ENCODE measurements at places on chromosomes 7 and 10.

GRCh38 chr10:33115738-33116719 lies 158.0 kb upstream of the ITGB1 start:
- no peak for DNase-seq

DNA sequence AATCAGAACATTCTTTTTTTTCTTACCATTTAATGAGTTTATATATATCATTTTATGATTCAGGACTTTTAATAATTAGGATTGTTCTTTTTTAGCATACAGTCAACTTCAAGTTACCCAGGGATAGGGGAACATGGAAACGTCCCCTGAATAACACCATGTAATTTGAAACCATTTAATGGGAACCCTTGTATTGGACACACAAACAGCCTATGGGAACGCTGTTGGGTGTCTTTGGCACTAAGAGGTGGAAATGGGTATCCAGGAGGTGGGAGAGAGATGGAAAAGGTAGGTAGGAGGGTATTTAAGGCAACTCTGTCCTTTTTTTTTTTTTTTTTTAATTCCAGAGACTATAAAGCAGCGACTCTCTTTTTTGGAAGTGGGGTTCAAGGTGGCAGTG lies 2.6 kb downstream of the LUC7L2 start:
- DNase-seq, result no peak

DNA sequence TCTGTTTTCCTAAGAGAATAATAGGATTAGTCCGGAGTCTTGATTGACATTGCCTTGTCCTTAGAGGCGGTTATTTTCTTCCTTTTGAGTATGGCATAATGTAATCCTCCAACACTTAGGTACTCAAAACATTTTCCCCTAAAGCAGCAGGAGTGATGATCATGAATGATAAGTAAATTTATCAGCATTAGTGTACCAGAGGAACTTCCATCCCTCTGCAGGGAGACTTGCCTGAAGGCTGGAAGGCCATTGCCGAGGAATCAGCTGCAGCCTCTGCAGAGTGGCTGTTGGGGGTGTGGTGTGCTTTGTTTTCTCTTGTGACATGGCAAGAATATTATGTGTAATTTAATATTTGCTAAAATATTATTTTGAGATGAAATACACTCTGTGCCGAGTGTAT lies 56.8 kb downstream of the RAB11FIP2 start:
- no peak for DNase-seq

DNA sequence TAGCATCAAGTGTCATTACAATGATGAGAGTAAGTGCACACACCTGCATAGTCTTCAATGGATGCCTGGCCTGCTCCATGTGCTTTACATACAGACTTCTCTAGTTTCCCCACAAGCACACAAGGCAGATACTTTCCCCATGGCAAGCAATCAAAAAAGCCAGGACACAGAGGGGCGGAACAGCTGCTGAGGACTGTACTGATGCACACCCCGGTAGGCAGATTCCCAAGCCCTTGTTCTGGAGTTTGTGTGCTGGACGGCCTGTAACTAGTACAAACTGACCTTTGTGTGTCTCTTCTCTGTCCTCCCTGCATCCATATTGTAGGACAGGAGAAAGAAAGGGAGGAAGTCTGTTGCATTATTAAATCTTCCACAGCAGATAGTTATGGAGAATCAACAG lies 25.8 kb downstream of the UBE2D4 start:
- DNase-seq, result no peak

GRCh38 chr10:11856678-11857077 lies 33.5 kb downstream of the PROSER2 start:
- no peak for DNase-seq

DNA sequence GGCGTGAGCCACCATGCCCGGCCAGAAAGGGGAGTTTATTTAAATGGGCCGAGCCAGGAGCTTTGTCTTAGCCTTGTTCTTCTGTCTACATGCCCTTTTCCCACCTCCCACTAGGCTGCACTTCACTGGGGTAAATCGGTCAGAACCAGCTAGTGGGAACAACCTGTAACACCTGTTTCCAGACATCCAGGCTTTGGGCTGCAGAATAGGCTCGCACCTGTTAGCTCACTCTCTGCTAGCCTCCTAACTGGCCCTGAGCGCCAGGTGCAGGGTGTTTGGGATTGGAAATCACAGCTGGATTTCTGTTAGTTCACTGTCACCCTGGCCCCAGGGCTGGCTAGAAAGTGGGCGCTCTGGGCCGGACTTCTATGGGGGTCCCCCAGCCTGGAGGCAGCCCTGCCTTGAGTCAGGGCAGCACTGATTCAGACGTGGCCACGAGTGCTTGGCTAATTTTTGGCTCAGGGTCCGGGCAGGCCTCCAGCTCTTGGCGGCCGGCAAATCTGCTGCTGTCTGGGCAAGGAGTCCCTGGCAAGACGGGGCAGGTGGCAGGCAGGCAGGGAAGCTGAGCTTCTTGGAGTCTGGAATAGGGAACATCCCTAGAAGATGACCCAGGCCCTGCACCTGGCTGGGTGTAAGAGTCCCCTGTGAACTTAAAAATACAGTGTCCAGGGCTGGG lies 48.6 kb downstream of the GTF2IRD1 start:
- DNase-seq, result no peak

DNA sequence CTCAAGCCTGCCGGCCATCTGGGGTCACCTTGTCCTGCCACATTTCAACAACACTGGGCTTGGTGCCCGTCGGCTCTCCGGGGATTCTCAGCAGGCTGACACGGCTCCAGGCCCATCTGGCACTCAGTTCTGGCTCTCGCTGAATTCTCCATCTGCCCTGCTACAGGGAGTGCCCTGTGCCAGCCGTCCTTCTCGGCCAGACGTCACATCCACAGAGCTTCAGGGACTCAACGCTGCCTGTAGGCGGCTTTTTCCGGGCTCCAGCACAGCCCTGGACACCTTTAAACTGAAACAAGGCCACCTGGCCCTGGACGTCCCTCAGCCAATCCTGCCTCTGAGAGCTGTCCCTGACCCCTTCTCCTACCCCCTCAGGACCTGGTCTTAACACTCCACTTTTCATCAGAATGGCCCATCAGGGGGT lies 43.0 kb downstream of the TMEM130 start:
- DNase-seq, result no peak

- peak; percentile 50 for DNase-seq
These were observed at the start of gene ZNF485 for GRCh38 chr10:43606323-43607198. TSS of gene ZNF485 (plus strand) at chr10:43606438. CDS start at chr10:43607051, 613 bp downstream.

DNA sequence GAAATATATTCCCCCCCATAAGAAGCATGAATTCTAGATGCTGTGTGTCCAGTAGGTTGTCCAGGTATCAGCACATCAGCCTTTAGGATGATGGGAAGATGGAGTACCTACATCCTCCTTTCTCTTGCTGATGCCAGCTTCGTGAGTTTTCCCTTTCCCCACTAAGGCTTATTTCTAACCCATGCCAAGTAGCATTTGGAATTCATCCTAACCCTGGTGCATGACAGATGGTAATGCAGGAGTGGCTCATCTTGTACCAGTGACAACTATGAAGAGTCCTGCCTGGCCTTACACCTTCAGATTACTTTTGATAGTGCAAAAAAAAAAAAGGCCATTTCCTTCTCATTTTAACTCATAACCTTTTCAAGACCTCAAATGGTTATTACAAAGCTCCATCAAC lies 58.7 kb downstream of the ARHGAP21 start:
- no peak for DNase-seq

- DNase-seq, result no peak
These were observed 14.1 kb downstream of the ZWINT start for GRCh38 chr10:56346845-56347415.

- no peak for DNase-seq
These were observed 24.4 kb downstream of the KMT2C start for GRCh38 chr7:152411389-152411788.

DNA sequence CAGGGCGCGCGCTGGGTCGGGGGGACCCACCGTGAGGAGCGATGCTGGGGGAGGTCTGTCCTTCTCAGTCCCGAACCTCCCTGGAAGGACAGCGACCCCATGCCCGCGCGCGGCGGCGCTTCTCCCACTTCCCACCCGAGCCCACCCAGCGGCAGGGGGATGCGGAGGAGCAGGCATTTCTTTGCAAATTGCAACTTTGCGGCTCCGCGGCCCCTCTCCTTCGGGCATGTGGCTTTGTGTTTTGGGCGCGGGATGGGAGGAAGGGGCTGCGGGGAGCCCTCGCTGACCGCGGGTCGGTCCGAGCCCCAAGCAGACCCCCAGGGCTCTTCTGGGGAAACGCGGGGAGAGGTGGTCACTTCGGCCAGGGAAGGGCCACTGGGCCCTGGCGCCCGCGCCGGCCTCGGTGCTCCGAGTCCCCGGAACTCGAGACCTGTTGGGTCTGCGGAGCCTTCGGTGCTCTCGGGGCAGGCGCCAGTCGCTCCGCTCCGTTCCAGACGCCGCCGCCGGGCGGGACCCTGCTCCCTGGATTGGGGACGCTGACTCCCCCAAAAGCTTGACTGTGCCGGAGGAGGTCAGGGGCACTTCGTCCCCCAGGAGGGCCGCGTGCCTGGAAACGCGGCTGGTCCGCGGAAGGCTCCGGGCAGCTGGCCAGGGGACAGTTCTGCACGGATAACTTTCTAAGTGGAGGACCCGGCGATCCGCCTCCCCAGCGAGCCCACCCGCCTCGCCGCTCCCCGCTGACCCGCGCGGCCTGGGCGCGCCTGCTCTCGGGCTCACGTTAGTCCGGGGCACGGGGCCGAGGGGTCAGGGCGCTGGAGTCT lies 164.2 kb upstream of the DPP6 start:
- DNase-seq, result no peak

GRCh38 chr7:28395831-28396230 lies 16.5 kb upstream of the CREB5 start:
- no peak for DNase-seq

GRCh38 chr10:33365871-33366411 lies 31.5 kb upstream of the NRP1 start:
- no peak for DNase-seq

GRCh38 chr10:71134732-71135211 lies 77.6 kb upstream of the UNC5B start:
- DNase-seq, result no peak

GRCh38 chr10:80684259-80684658 lies 146.6 kb downstream of the SH2D4B start:
- DNase-seq, result no peak

Measured in foreskin melanocyte (primary cell).